ENCODE measurements at places on chromosomes 3 and 15.

DNA sequence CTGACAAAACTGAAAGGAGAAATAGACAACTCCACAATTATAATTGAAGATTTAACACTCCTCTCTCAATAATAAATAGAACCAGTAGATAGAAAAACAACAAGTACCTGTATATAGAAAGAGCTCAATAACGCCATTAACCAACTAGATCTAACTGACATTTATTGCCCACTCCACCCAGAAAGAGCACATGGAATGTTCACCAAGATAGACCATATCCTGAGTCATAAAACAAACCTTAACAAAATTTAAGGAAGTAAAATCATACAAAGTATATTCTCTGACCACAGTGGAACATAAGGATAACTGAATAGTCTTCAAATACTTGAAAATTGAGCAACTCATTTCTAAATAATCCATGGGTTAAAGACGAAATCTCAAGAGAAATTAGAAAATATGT is 25.1 kb downstream of the KBTBD12 start:
- H3K4me3 ChIP-seq = no peak overlapping the region
- H3K4me1 ChIP-seq = no peaks in the 10 kb centered on the region
- H3K36me3 ChIP-seq = no peaks in the 10 kb centered on the region
- no peak for DNase-seq

DNA sequence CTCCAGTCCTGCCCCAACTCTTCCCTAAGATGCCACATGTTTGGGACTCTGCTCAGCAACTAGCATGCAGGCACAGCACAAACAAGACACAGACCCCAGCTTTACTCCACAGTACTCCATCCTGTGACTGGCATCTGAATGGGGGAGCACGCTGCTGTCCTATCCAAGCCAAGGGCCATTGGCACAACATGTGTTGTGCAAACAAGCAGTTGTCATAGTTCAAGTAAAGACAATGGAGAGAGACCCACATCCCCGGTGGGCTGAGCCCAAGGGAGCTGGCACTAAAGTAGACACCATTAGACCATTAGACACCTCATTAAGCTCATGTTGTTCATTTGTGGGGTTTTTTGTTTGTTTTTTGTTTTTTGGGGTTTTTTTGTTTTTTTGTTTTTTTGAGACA is 132.7 kb downstream of the CHSY1 start:
- peaks cover 37% of the 10 kb centered on the region for H3K4me1 ChIP-seq
- DNase-seq = no peak
- peaks cover 3% of the 10 kb centered on the region for H3K36me3 ChIP-seq
- H3K4me3 ChIP-seq = no peak overlapping the region
- no peaks in the 10 kb centered on the region for H3K27me3 ChIP-seq

DNA sequence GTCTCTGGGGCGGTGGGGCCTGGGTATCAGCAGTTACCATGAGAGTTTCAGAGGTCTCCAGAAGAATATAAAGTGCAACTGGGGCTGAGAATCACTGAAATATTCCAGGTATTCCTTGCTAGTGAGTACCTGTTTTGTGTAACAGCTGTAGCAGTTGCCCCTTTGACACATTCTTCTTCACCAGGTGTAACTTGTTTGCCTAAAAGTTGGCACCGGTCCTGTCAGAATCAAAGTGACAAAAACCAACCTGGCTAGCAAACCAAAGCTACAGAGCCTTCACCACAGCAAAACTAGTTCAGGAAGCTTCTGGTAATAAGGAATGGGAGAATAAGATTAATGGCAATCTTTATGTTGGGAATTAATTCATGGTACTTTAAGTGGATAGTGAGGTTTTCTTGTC is 296.0 kb downstream of the NAALADL2 start:
- H3K4me3 ChIP-seq = no peak overlapping the region
- H3K36me3 ChIP-seq = no peaks in the 10 kb centered on the region
- no peaks in the 10 kb centered on the region for H3K4me1 ChIP-seq
- no peak for DNase-seq
- no peak overlapping the region for H3K27ac ChIP-seq

GRCh38 chr3:14950274-14950673 is 2.9 kb downstream of the NR2C2 start:
- no peak overlapping the region for H3K4me3 ChIP-seq
- peaks cover 25% of the 10 kb centered on the region for H3K36me3 ChIP-seq
- DNase-seq = no peak
- H3K27ac ChIP-seq = no peak overlapping the region

GRCh38 chr3:190305406-190305805 is 16.8 kb downstream of the CLDN1 start:
- no peak for DNase-seq
- H3K27ac ChIP-seq = no peak overlapping the region
- H3K27me3 ChIP-seq = peaks cover 2% of the 10 kb centered on the region
- no peaks in the 10 kb centered on the region for H3K36me3 ChIP-seq
- H3K4me1 ChIP-seq = peaks cover 22% of the 10 kb centered on the region

DNA sequence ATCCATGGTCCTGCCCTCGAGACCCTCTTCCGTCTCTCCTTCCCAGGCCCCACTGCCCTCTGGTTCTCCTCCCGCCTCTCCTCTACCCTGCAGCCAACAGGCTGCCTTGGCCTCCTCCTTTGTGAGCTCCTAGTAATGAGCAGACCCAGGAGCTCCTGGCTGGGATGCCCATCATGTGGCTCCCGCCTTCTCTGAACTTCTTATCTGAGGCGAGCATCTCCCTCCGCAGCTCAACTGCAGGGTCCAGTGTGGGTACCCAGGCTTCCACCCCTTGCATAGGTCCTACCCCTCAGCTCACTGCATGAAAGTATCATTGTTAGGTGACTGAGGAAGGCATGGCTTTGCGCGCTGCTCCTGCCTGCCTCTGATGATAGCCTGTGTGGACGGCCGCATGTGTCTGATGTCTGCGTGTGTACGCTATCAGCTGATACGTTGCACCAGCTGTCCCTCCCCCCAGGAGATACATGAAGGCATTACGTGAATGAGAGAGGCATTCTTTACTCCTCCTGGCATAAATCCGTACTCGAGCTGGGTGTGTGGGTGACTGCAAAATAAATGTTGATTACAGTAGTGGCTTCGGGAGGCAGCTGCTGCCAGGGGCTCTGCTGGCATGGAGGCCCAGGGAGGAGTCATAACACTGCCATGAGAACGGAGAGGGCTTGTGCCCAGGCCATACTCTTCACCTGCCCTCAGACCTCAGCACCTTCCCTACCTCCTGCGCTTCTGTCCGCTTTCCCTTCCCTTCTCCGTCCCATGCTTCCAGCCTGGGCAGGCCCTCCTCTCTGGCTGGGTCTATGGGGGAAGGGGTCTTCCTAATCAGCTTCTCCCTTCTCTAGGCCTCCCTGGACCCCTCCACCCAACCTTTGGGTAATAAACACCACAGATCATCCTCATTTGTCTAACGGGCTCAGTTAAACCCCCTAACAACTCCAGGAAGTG is 48.8 kb downstream of the ZNF710 start:
- H3K27ac ChIP-seq = no peak overlapping the region
- no peak overlapping the region for H3K4me3 ChIP-seq
- no peaks in the 10 kb centered on the region for H3K27me3 ChIP-seq
- peaks cover 16% of the 10 kb centered on the region for H3K4me1 ChIP-seq
- H3K36me3 ChIP-seq = no peaks in the 10 kb centered on the region
- DNase-seq = no peak

DNA sequence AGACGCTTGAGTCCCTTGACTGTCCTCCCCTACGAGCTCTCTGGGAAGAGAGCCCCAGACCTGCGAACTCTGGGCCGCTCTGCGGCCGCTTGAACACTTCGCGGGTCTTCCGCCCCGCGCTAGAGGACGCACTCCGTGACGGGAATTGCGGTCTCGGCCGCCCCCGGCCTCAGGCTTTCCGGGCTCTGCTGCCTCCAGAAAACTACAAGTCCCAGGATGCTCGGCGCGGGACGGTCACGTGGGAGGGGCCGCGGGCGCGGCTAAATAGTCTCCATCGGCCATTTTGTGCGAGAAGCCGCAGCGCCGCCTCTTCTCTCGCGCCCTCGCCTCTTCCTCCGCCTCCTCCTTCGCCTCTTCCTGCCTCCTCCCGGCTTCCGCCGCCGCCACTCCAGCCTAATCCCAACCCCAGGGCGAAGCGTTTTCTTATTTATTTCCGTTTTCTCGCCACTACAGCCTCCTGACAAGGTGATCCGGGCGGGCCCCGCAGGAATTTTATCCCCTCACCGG is at the start of gene EIF1B:
Gene EIF1B (plus strand): TSS at position 290 of the 507 bp plus-strand sequence. CDS start 235 bp downstream, outside the sequence.
- no peaks in the 10 kb centered on the region for H3K27me3 ChIP-seq
- peaks cover 31% of the 10 kb centered on the region for H3K36me3 ChIP-seq
- peak within 1 kb of the TSS; percentile 100 for H3K4me3 ChIP-seq
- DNase-seq = peak; percentile 100

DNA sequence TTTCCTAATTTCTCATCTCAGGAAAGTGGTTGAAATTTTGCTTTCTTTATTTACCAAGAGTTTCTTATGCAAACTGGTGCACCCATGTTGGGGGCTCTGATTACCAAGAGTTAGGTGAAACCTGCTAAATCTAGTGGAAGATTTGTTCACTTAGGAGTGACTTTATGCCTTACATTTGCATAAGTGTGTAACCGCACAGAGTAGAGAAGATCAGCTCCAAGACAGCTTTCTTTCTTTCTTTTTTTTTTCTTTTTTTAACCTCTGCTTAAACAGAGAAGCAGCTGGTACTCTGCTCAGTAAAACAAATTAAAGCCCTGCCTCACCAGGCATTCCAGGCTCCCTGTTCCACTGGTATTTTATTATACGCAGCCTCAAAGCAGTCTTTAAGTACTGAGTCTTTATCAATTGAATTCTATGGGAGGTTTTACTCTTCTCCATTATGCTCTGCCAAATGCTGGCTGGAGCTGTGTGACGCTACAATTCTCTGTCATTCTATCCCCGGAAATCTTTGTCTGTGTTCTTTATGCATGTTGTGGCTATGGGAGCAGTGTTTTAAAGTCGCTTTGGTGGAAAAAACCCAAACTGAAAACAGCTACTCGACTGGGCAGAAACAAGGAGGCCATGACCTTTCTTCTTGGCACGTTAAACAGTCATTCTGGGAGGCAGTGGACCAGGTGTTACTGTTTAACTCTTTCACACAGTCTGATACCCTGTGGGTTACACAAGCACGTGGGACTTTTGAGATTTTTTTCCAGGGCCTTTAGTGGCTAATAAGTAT is 55.2 kb upstream of the GBE1 start:
- no peaks in the 10 kb centered on the region for H3K36me3 ChIP-seq
- DNase-seq = no peak
- no peaks in the 10 kb centered on the region for H3K27me3 ChIP-seq
- no peak overlapping the region for H3K27ac ChIP-seq

DNA sequence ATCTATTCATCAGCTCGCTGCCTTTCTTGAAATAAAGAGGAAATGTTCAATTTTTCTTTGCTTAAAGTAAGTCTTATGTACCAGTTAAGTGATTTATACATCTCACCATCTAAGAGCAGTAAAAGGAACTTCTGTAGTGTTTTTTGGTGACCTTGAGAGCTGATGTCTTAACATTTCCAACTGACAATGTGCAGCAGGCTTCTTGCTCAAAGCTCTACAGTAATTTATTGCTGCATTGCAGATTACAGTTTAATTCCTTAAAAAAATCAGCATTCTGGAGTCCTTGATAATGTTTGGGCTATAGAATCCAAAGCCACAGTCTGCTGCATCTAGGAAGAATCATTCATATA is 61.6 kb downstream of the DIPK2A start:
- H3K4me3 ChIP-seq = no peak overlapping the region
- H3K4me1 ChIP-seq = peaks cover 4% of the 10 kb centered on the region
- H3K27ac ChIP-seq = no peak overlapping the region

DNA sequence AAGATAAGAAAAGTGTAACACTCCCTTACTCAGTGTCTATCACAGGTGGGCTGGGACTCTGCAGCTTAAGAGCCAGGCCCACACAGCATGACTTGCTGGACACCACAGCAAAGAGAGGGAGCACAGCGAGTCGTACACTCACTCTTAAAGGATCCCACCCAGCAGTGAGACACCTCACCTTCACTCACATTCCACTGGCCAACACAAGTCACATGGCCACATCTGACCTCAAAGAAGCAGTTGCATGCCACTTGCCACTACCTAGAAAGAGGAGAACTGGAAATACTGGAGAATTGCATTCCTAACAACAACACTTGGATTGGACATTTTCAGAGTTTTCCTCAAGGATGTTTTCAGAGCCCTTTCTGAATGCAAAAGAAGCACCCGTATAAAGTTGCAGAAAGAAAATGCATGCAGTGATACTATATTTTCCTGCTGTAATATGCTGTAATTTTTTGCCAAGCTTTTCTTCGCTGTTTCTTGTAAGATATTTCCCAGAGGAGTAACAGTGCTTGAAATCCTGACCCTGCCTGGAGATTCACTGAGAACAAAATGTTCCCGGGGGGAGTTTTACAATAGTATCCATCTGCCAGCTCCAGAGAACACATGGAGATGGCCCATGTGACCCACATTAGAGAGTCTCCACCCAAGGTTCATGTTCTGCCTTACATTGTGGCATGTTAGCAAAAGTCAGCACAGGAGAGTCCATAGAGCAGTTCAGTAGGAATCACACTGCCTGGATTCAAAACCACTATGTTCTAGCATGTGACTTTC is 42.2 kb downstream of the TRIM42 start:
- H3K27me3 ChIP-seq = peaks cover 2% of the 10 kb centered on the region
- H3K4me3 ChIP-seq = no peak overlapping the region
- DNase-seq = no peak
- no peaks in the 10 kb centered on the region for H3K36me3 ChIP-seq

DNA sequence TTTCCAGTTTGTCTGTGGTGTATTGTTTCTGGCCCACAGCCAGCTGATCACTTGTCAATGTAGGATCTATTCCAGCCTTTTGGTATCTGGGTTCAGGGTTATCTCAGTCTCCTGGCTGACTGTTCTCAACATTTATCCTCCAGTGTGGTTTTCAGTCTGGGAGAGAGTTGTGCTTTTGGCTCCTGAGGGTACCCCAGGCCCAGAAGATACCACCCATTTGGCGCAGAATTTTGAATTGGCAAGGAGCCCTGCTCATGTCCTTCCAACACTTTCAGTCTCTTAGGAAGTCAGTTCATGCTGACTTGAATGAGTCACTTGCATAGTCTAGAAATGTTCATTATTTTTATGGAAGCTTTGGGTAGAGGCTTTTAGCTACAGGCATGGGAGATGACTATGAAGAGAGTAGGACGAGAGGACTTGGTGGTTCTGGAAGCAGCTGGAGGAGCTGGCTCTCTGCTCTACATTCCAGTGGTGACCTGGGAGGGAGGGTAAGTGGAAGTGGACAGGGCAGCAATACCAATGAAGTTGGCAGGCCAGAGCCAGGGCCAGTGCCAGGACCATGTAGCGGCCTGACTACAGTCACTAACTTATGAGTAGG is 7.2 kb downstream of the POLR2H start:
- peaks cover 37% of the 10 kb centered on the region for H3K4me1 ChIP-seq
- H3K4me3 ChIP-seq = no peak overlapping the region
- no peak for DNase-seq
- no peaks in the 10 kb centered on the region for H3K27me3 ChIP-seq
- peaks cover 52% of the 10 kb centered on the region for H3K36me3 ChIP-seq
- no peak overlapping the region for H3K27ac ChIP-seq

DNA sequence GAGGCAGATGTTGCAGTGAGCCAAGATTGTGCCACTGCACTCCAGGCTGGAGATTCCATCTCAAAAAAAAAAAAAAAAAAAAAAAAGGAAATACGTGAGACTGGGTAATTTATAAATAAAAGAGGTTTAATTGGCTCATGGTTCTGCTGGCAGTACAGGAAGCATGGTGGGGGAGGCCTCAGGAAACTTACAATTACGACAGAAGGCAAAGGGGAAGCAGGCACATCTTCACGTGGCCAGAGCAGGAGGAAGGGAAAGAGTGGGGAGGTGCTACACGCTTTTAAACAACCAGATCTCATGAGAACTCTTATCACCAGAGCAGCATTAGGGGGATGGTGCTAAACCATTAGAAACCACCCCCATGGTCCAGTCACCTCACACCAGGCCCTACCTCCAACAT is 138.2 kb upstream of the IL12A start:
- no peaks in the 10 kb centered on the region for H3K4me1 ChIP-seq
- H3K4me3 ChIP-seq = no peak overlapping the region
- no peak for DNase-seq
- H3K27ac ChIP-seq = no peak overlapping the region
- H3K27me3 ChIP-seq = peaks cover 15% of the 10 kb centered on the region
- no peaks in the 10 kb centered on the region for H3K36me3 ChIP-seq
